Fibroblast of mammary gland (primary cell): ENCODE measurements at places on chromosomes 13 and 19.

GRCh38 chr13:84366506-84366905 lies 484.2 kb upstream of the SLITRK1 start:
- peak; percentile 6 for DNase-seq

DNA sequence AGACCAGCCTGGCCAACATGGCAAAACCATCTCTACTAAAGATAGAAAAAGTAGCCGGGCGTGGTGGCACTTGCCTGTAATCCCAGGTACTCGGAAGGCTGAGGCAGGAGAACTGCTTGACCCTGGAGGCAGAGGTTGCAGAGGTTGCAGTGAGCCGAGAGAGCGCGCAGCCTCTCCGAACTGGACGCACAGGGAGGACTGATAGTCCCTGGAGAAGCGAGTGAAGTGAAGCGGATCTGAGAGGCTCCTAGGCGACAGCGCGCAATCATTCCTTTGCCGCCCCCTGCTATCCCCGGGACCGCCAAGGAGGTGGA lies 233 bp downstream of the ZNF561 start:
- DNase-seq, result no peak

- DNase-seq, result no peak
Observed at GRCh38 chr19:49128545-49129237, 9.3 kb downstream of the PPFIA3 start.

DNA sequence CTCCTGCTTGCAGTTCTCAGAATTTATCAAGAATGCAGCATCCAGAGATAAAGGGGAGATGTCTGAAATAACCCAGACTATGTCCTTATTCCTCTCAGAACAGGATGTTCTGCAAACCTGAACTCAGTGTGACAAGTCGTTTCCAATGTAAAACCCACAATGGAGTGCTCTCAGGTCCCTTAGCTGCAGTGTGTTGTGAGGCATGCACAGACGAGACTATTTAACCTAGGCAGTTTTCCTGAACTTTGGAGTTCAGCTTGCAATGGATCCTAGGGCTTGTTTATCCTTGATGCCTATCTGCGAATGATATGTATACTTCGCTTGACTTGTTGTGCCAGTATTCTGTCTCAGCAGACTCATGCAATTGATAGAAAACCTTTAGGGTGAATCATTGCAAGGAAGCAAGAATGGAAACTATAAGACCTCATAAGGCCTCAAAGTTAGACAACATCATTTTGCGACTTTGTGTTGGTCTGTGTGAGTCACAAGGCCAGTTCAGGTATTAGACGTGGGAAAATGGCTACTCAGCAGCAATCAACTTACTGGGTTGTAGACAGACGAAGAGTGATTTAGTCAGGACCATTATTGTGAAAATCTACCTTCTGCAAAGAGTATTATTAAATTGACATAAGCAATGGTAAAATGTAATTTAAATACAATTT lies 2439.9 kb upstream of the PCDH20 start:
- no peak for DNase-seq

DNA sequence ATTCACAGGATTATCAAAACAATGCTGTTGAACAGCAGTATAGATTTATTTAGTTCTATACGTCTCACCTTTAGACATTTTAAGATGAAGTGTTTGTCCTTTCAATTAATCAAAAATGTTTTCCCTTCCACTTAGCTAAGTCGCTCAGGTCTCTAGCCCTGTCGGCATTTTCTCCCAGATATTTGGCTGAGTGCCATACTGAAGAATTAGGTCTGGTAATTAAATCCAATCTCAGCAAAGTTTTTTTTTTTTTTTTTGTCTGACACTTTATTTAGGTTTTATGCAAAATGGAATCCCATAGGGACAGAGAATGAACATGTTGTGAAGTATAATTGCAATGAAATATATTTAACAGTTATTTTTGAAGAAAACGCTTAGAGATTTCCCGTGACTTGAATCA lies 44.1 kb downstream of the RFC3 start:
- DNase-seq, result no peak

DNA sequence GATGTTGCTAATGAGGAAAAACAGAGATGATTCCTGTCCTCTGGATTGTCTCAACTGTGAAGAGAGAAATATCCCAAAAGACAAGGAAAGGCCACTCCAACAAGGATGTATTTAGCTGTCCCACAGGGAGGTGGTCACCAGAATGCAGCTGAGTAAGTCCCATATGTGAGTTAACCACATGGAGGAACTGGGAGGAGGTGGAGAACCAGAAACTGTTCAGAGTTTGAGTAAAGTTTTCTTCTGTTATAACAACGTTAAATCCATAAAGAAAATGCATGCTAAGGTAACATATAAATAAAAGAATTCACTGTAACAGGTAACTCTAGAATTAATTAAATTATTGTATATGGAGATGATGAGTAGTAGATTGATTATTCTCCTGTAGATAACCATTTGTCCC lies 5.3 kb downstream of the ZNF763 start:
- DNase-seq, result no peak

GRCh38 chr13:38730332-38730731 lies 43.5 kb downstream of the FREM2 start:
- DNase-seq, result no peak

GRCh38 chr13:87925006-87925405 lies 253.8 kb downstream of the SLITRK5 start:
- DNase-seq, result peak; percentile 8

- DNase-seq, result no peak
Observed at GRCh38 chr13:95438297-95438696, 114.2 kb upstream of the CLDN10 start.

DNA sequence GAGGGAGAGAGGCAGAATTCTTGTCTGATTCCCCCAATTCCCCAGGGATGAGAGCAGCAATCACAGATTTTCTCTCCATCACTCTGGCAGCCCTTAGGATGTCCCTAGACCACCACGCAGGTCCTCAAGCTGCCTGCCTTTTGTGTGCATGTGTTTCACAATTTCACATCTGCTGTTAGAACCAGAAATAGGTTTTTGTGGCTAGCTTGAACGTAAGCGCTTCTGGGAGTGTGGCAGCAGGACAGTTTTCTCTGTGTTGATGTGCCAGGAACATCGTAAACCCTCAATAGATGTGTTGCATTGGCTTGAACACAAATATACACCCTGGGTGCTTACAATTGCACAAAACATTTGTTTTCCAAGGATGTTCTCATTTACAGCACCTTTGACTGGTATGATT lies 78.8 kb upstream of the TMTC4 start:
- no peak for DNase-seq

GRCh38 chr13:32837307-32837972 lies 178.8 kb upstream of the KL start:
- DNase-seq, result no peak

DNA sequence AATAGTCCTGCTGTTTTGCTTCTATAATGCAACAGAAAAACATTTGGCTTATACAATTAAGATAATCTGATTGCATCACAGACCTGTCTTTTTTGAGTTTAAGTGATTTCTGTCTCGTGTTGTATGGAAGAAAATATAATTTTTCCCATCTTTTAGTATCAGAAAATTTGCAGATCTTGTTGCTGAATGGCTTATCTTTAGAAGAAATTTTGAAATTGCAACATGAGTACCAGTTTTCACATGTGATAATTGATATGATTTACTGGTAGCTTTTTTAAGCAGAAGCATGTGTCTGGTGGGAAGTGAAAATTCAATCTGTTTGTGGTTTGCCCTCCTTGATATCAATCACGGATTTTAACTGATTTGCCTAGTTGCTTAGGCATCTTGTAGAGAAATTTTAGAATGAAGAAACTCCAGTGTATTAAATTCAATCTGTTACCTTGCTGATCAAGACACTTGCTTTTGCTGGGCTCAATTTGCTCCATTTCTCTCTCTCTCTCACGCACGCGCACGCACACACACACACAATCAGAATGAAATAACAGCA lies 89.8 kb upstream of the MYCBP2 start:
- DNase-seq, result no peak

DNA sequence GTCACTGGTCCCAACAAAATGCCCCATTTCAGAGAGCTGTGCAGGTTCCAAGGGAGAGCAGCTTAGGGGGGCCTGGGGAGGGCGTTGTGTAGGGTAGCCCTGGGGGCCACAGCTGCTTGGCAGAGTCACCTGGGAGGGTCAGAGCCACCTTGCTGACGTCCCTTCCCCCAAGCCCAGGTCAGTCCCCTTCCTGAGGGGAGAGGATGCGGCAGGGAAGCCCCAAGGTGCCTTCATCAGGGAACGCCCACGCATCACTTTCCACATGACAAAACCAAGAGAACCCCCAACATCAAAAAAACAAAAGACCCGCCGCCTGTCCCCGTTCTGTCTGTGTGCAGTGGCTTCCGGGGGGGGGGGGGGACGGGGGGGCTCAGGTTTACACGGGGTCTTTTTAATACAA lies 5.3 kb upstream of the UQCR11 start:
- no peak for DNase-seq

- DNase-seq, result no peak
Observed at GRCh38 chr19:28485292-28485691, 727.7 kb downstream of the UQCRFS1 start.

DNA sequence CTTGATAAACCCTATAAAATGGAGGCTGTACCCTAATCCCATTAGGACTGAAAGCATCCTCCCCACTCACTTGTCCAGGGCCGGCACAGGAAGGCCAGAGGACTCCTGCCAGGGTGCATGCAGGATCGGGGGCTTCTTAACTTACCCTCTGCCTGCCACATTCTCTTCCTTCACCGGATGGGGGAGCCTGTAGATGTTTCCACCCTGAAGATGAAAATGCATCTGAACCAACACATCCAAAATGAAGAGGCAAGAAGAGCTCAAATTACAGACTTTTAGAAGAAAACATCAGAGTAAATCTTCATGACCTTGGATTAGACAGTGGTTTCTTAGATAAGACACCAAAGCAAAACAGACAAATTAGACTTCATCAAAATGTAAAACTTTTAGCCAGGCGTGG lies 25.9 kb upstream of the NAPA start:
- DNase-seq, result peak; percentile 57
